ENCODE measurements at places on chromosomes 1 and 21.

DNA sequence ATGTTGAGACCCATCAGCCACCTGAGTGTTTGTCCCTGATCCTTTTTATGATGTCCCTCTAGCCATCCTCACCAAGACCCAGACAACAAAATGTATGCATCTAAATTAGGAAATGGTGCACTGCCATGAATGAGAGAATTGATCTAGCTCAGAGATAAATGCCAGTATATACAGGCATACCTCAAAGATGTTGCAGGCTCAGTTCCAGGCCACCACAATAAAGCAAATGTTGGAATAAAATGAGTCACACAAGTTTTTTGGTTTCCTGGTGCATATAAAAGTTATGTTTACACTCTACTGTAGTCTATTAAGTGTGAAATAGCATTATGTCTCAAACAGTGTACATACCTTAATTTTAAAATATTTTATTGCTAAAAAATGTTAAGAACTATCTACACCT is 63.9 kb downstream of the CHIA start:
- DNase-seq: no peak

- no peak for DNase-seq
Observed at GRCh38 chr1:17857996-17858395, 102.9 kb downstream of the ACTL8 start.

DNA sequence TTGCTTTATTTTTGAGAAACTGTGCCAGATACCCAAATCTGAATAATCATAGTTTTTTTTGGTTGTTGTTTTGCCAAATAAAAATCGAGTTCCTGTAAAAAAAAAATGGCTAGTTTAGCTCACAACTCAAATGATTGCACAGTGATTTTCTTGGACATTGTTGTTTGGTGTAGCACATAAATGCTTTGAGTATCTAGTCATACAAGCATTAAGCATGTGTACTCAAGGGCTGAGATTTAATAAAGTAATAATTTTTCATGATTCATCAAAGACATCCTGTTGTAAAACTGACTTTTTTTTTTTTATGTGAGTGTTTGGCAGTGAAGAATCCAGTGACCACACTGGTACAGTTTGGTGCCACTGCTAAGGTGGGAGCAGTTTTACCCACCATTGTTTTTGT is 18.8 kb downstream of the ITSN1 start:
- DNase-seq: no peak

DNA sequence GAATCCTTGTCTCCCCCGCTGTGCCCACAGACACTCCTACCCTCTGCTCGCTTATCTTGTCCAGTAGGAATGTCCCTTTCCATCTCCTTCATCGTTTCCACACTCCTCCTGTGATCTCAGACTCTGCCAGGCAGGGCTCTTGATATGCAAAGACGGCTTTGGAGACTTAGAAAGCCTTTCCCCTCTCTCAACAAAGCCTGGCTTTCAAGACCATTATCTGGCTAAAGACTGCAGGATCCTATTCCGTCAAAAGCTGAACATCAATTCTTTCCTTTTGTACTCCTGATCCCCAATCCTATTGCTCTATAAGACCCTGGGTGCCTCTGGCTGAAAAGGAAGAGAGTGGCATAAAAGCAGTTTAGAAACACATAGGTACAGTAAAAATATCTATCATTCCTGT is 63.9 kb downstream of the SDC3 start:
- no peak for DNase-seq

DNA sequence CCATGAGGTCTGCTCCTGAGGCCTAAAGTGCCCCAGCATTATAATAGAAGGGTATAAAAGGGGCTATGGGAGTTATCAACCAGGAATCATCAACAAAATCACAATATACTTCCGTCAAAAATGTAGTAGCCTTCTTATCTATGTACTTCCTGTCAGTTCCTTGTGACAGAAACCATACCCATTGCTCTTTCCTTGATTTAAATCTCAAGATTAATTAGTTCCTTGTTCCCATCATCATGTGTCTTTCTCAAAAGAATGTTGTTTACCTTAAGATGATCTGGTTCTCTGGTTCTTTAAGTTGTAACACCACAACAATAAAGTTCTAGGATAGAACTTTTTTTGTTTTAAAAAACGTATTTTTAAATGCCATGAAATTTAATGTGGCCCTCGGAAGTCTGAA is 833.3 kb downstream of the LTN1 start:
- no peak for DNase-seq

DNA sequence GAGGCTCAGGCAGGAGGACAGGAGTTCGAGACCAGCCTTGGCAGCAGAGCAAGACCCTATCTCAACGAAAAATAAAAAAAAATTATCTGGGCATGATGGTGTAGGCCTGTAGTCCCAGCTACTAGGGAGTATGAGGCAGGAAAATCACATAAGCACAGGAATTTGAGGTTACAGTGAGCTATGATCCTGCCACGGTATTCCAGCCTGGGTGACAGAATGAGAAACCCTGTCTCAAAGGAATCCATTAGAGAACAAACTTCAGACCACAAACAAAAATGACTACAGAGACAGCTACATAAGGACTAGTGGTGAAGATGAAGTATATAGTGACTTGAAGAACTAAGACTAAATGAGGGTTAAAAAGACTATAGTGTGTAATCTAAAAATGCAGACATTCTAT is 233.1 kb downstream of the RERE start:
- DNase-seq: no peak

DNA sequence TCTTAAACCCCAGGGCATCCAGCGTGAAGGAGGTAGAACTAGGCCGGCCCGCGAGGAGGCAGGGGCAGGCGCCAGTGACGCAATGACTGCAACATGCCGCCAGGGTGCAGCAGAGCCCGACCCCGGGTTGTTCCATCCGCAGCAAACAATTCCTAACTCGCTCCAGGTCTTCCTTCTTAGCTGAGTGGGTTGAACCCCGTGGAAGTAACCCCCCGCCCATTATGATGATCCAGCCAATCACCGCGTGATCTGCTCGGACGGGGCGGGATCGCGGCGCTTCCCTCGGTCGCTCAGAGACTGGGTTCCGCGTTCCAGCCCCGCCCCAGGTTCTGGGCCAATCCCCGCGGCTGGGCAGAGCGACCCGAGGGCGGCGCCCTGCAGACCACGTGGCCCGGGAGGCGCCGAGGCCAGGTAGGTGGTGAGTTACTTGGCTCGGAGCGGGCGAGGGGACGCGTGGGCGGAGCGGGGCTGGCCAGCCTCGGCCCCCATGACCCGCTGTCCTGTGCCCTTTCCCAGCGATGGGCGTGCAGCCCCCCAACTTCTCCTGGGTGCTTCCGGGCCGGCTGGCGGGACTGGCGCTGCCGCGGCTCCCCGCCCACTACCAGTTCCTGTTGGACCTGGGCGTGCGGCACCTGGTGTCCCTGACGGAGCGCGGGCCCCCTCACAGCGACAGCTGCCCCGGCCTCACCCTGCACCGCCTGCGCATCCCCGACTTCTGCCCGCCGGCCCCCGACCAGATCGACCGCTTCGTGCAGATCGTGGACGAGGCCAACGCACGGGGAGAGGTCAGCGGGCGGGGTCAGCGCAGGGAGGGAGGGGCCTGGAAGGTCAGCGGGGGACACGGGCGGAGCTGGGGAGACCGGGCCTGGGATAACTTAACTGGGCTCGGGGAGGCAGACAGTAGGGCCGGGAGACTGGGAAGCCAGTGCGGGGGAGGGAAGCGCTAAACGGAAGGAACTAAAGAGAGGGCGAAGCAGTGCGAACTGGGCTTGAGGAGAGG is at the start of gene DUSP23:
DUSP23 (plus strand) TSS at position 380 of the 1,000 bp plus-strand sequence; CDS start at position 519, 139 bp downstream.
- peak; percentile 99 for DNase-seq

DNA sequence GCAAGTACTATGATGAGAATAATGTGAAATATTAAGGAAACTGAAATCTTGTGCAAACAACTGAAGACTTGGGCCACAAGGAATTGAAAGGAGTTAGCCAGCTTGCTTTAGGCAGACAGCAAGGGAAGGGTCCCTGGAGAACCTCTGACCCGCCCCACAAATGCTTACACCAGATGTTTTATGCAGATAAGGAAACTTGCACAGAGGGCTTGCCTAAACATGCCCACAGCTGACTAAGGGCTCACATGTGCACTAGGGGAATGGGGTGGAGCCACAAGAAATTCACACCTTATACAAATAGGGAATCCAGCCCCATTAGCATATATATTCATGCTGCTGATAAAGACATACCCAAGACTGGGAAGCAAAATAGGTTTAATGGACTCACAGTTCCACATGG is 86.1 kb upstream of the CYYR1 start:
- no peak for DNase-seq

- no peak for DNase-seq
Observed at GRCh38 chr1:199394856-199395255, 632.7 kb upstream of the NR5A2 start.

GRCh38 chr1:240149484-240150094 is 57.9 kb downstream of the FMN2 start:
- DNase-seq: no peak

DNA sequence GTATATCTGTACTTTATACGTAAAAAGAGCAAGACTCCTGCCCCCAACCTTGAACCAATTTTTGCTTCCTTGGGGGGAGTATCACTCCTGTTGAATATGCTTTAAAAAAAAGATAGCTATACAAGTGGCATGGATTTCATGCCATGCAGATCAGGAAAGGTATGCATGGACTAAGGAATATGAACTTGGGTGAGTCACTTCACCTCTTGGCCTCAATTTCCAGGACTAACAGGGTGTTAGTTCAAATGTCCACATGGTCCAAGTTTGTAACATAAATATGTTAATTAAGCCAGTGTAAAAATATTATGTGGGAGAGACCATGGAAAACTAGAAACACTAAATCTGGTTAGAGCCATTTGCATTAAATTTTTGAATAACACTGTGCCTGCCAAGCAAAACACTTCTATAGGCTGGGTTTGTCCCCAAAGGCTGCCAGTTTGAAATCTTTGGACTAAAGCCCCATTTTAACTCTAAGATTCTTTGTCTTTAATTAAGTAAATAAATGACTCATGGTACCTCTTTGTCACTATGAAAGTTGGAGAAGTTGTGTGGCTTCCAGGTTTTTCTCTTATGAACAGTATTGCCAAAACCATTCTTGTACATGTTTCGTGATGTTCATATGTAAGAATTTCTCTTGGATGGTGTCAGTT is 33.1 kb downstream of the FAM177B start:
- no peak for DNase-seq

- peak; percentile 50 for DNase-seq
Observed at GRCh38 chr1:180265871-180266270, 35.8 kb downstream of the LHX4 start.

GRCh38 chr1:20935717-20936116 is 148.6 kb upstream of the HP1BP3 start:
- no peak for DNase-seq

DNA sequence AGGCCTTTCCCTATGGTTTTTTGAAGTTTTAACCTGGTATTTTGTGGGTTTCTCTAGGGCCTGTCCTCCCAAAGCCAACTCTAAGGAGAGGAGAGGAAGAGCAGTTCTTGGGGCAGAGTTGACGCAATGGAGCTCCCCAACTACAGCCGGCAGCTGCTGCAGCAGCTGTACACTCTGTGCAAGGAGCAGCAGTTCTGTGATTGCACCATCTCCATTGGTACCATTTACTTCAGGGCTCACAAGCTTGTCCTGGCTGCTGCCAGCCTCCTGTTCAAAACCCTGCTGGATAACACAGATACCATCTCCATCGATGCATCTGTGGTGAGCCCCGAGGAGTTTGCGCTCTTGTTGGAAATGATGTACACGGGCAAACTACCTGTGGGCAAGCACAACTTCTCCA is 38.2 kb downstream of the ZBTB40 start:
- DNase-seq: no peak

DNA sequence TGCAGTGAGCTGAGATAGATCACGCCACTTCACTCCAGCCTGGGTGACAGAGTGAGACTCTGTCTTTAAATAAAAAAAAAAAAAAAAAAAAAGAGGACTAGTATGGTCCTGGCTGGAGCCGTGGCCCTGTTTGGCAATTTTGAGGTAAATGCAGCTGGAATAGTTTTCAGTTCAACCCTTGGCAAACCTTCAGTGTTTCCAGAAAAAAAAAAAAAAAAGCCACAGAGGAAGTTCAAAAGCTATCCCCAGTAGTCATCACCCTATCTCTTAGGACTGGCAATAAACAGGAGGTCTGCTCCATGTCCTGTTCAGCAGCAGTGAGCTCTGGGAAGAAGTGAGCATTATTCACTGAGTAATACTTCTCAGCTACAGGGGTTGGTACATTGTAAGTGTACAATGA is 56.8 kb upstream of the ERRFI1 start:
- no peak for DNase-seq

- DNase-seq: no peak
Observed at GRCh38 chr1:98340511-98340910, 321.0 kb upstream of the SNX7 start.

GRCh38 chr1:241857131-241857530 is 9.1 kb downstream of the EXO1 start:
- DNase-seq: no peak

- no peak for DNase-seq
Observed at GRCh38 chr1:13443335-13443979, 33.2 kb downstream of the PRAMEF20 start.

DNA sequence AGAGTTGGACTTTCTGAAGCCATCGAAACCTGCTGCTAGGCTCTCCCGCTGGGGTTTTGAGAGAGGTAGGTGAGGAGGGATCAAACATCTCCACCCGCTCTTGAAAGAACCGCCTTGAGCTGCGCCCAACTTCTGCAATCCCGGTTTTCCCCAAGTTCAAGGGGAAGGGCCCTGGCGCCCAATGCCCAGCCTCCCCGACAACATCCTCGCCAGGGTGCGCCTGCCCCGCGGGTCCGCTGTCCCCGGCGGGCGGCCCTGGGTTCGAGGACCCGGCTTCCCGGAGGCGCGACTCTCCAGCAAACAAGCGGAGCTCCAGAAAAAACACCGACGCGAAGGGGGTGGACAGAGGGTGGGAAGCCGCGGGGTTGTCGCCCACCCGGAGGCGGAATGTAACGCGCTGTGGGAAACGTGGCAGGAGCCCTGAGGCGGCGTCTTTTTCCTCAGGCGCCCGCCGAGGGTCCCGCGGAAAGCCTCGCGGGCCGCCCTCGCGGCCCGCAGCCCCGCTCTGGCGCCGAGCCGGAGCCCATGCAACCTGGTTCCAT is 607 bp downstream of the BTG3 start:
- peak; percentile 71 for DNase-seq

DNA sequence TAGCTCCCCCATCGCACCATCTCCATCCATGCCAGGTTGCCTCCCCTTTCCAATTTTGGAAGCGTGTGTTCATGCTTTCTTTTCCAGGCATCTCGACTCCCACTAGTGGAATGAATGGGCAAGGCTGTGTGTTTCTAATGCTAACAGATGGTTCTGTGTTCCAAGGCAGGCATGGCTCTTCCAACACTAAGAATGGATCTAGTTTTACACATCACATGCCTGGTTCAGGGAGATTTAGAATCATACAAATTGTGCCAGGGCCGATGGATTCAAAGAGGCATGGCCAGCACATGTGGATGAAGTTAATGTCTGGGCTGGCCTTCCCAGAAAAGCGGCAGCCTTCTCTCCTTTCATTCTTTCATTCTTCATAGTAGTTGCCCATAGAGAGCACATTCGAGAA is 438.7 kb downstream of the PRDM2 start:
- no peak for DNase-seq

GRCh38 chr1:69459244-69459643 is 108.5 kb upstream of the LRRC7 start:
- DNase-seq: no peak
